ENCODE measurements at places on chromosomes 11 and 22. TPM values are rescaled to one million over a fixed set of nuclear protein-coding genes. Genes with fewer than 3 reads are reported as not detected.

- DNase-seq, result no peak
Measured at GRCh38 chr11:15688351-15688792, 573.6 kb downstream of the INSC start.

DNA sequence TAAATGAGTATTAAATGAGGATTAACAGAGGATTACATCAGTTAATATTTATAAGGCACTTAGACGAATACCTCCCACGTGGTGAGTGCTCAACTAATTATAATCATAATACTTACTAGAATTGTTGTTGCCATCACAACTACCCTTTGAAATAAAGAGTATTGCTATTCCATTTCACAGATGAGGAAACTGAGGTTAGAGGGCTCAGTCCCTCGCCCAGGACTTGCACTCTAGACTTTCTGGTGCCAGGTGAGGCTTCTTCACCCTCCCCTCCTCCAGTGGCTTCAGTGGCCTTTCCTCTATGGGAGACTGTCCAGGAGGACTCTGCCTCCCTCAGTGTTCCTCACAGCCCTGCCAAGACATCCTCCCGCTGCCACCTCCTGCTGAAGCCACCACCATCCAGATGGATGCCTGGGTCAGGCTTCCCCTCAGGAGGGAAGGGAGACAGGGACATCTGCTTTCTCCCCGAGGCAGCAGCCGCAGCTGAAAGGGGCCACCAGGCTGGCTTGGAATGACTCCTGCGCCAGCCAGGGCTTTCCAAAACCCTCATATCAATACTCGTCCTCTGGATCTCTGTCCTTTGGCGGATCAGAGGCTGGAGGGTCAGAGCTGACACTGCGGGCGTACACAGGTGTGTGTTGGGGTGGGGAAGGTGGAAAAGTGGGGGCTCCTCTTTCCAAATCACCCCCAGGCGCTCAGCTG, 580.1 kb downstream of the BUD13 start:
- no peak for DNase-seq

DNA sequence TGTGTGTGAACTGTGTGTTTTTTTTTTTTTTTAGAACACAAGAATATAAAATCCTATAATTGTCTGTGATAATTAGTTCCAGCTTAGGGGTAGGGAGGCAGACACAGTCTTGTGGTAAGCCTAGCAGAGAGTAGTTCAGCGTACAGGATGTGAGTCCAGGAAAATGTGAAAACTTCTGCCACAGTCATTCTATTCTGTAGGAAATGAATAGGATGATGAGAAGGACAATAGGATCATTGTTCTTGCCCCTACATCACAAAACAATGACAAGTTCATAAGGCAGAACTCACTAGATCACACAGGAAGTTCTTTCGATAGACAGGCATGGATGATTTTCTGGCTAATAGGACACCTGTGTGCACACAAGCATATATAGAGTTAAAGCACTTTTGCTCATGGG, 132.2 kb downstream of the NAV2 start:
- no peak for DNase-seq

DNA sequence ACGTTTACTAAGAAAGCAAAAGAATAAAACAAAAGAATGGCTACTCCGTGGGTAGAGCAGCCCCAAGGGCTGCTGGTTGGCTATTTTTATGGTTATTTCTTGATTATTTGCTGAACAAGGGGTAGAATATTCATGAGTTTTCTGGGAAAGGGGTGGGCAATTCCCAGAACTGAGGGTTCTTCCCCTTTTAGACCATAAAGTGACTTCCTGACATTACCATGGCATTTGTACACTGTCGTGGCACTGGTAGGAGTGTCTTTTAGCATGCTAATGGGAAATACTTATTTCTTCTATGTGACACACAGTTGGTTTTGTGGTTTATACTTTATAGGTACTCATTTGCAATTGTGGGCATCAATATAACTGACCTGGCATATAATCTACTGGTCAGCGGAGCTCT, 56.3 kb downstream of the SLN start:
- no peak for DNase-seq

GRCh38 chr11:7540830-7541555, 27.2 kb downstream of the PPFIBP2 start:
- no peak for DNase-seq

- DNase-seq, result no peak
Measured at GRCh38 chr11:15882876-15883454, 473.4 kb downstream of the SOX6 start.

The CD6 gene
- total RNA-seq, result not detected

The FAT3 gene
- total RNA-seq, result 19.1 TPM

The DNAJC4 gene
- total RNA-seq, result 21.0 TPM

The PHOX2A gene
- total RNA-seq, result 1.4 TPM

The UPK3A gene
- not detected for total RNA-seq
